ENCODE measurements at places on chromosomes 6 and 20.

DNA sequence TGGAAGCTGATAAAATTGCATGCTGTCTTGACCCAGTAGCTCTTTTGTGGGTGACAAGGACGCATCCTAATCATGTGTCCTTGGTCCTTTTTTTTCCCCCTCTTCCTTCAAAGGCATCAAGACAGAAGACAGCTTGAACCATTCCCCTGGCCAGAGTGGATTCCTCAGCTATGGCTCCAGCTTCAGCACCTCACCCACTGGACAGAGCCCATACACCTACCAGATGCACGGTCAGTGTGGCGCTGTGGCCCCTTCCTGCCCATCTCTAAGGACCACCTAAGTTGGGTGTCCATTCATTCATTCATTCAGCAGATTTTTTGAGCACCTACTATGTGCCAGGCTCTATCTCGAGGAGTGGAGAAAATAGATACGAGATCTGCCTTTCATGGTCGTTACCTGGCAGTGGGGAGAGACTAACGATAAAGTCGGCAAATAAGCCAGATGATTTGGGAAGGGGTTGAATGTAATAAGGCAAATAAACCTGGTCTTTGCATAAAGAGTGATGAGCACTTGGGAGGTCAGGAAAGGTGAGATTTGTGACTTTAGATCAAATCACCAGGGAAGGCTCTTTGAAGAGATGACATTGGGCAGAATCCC is 121.5 kb downstream of the EYA2 start:
- DNase-seq = no peak

DNA sequence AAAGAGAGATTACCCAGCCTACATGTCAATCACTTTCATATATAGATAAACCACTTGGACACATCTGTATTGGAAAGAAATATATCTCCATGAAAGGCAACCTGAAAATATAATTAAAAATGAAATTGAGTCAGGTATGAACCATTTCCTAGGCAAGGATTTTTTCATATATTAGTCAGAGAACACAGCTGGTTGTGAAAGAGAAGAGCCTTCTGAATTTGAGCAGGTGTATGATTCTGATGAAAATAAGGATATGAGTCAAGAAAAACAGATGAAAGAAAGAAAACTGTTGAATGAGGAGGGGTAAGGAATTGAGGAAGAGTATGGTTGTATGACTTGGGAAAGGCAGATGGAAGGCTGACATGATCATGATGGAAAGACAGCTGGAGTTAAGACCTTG is 441.1 kb downstream of the HAO1 start:
- no peak for DNase-seq

DNA sequence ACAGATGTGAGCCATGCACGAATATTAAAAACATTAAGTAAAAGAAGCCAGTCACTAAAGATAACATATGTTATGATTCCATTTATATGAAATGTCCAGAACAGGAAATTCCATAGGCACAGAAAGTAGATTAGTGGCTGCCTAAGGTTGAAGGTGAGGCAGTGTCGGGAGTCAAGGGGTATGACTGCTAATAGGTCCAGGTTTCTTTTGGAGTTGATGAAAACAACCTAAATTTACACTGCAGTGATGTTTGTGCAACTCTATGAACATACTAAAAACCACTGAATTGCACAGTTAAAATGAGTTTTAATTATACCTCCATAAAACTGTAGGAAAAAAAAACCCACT is 14.4 kb downstream of the SRPK1 start:
- no peak for DNase-seq

GRCh38 chr20:6909608-6910007 is 142.1 kb downstream of the BMP2 start:
- DNase-seq = no peak

DNA sequence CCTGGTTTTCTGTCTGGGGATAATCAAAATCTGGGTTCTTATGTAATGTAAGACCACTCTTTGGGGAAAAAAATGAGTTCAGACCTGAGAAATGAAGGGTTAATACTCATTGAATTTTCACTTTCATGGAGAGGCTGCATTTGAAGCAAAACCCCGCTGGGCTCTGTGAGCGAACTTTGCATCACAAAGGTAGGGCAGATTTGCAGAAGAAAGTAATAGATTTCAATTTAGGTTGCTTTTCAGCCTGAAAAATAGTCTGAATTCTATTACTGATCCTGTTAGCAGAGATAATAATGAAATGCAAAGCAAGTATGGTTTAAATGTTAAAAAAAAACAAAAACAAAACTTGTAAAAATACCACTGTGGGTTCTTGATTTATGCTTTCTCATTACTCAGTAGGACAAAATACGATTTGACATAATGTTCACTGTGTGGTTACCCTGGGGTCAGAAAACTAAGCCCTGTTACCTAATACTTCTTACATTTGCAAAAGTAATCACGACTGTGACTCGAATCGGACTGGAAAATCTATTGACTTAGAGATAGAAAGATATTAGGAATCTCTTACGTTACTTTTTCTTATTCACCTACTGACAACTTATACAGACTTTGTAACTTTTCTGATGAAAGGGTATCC is 72.2 kb downstream of the UST start:
- DNase-seq = no peak

- no peak for DNase-seq
These were observed 131.5 kb upstream of the RALGAPA2 start for GRCh38 chr20:20843982-20844381.

- no peak for DNase-seq
These were observed 22.9 kb downstream of the RNF182 start for GRCh38 chr6:13947611-13948178.

- no peak for DNase-seq
These were observed 72.4 kb downstream of the FGD2 start for GRCh38 chr6:37077905-37078296.

DNA sequence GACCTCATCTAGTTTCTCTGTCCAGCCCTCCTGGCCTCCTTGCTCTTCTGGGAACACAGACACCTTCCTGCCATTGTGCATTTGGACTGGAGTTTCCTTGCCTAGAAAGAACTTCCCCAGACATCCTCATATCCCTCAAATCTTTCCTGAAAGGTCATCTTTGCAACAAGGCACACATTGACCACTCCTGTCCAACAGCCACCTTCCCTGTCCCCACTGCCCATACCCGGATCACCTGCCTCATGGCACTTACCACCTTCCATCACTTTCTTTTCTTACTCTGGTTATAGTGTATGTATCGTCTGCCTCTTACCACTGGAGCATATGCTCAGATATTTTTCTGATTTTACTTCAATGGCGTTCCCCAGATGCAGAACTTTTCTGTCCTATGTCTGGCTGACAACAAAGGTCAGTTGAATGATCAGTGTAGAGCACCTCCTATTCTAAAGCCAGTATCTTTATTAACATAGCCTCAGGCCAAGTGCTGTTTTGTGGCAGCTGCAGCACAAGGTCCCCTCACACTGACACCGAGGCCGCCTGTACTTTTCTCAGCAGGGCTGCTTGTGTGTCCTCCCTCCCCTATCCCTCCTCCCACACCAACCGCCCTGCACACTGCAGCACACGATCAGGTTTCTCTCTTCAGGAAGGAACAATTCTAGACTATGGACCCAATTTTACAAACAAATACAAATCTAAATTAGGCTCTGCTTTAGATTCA is 4.1 kb downstream of the HLA-C start:
- no peak for DNase-seq

DNA sequence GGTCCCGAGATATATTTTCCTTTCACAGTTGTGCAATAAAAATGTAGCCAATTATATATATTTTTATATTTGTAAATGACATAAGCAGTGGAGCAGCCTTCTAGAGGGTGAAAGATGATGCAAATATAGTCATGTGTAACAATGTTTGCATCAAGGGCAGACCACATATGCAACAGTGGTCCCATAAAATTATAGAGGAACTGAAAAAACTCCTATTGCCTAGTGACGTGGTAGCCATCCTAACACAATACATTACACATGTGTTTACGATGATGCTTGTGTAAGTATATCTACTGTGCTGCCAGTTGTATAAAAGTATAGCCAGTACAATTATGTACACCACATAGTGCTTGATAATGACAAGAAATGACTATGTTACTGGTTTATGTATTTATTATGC is 162.8 kb downstream of the ZFAND3 start:
- DNase-seq = no peak

- no peak for DNase-seq
These were observed 5.9 kb downstream of the CALHM6 start for GRCh38 chr6:116467096-116467495.

DNA sequence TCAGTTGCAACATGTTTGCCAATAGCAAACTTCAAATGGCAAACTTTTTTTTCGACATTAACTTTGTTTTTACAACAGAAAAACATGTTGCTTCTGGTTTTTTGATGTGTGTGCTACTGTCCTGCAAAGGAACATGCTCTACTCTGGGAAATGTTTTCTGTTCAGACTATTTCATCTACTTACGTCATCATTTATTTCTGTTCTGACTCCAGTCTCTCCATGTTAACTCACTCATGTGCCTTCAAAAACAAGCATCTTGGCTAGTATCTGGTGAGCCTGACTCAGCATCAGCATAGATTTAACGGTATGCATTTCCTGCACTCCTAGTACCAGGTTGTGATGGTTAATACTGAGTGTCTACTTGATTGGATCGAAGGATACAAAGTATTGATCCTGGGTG is 36.1 kb upstream of the MAP7 start:
- no peak for DNase-seq

GRCh38 chr20:44033873-44034272 is 119.2 kb downstream of the TOX2 start:
- DNase-seq = no peak

DNA sequence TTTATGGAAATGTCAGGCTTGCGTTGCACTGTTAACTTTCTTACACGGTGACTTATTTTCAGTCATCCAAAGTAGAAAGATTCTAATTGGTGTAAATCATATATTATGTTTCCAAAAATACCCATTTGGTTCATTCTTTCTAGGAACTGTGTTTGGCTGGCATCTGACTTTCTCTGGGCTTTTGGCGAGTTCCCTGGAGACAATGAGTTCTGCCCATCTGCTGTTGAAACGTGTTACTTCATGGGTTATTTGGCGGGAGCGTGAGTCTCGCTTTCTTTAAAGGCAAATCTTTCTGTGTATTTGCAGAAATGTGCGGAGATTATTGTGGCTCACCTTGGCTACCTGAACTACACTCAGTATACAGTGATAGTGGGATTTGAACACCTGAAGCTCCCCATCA is 29.5 kb downstream of the TMEM181 start:
- DNase-seq = no peak

GRCh38 chr20:258963-259362 is 1.4 kb downstream of the DEFB132 start:
- DNase-seq = no peak

GRCh38 chr6:170279977-170280688 is 10.7 kb downstream of the DLL1 start:
- no peak for DNase-seq

GRCh38 chr6:109073344-109074132 is 21.1 kb downstream of the SESN1 start:
- DNase-seq = peak; percentile 52

DNA sequence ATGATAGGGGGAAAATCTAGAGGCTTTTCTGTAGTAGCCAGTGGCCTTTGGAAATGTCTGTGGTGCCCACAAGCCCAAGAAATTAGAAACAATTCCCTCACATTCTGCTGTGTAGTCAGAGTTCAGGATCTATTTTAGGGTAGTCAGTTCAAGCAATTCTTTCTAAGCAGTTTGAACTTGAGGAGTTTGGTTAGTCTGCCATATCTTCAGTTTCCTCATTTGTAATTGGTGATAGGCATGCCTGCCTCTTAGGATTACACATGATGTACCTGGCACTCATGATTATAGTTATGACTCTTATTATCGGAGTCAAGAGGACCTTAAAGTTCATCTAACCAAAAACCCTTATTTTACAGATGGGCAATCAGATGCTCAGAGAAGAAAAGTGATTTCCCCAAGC is 21.2 kb upstream of the MEP1A start:
- DNase-seq = no peak

GRCh38 chr6:54299542-54300269 is 8.5 kb upstream of the TINAG start:
- no peak for DNase-seq

GRCh38 chr6:5302995-5303622 is 41.8 kb downstream of the FARS2 start:
- DNase-seq = peak; percentile 41

- no peak for DNase-seq
These were observed 127.6 kb upstream of the FAM184A start for GRCh38 chr6:119205911-119206618.

- DNase-seq = peak; percentile 62
These were observed 171.4 kb upstream of the ZNF337 start for GRCh38 chr20:25867776-25868649.

DNA sequence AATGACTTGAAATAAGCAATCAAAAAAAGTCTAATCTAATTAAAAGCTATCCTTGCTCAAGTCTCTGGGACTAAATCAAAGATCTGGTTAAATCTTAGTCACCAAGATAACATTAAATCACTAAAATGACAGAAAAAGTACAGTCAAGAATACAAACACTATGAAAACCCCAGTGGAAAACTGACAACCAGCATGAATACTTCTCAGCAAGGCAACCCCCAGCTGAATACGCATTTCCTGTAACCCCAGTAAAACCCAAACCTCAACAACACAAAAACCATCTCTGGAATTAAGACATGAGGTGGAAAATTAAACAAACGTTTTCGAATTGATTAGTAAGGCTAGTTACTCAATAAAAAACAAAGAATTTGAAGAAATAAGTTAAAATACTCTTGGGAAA is 23.7 kb upstream of the ZC3H12D start:
- no peak for DNase-seq

DNA sequence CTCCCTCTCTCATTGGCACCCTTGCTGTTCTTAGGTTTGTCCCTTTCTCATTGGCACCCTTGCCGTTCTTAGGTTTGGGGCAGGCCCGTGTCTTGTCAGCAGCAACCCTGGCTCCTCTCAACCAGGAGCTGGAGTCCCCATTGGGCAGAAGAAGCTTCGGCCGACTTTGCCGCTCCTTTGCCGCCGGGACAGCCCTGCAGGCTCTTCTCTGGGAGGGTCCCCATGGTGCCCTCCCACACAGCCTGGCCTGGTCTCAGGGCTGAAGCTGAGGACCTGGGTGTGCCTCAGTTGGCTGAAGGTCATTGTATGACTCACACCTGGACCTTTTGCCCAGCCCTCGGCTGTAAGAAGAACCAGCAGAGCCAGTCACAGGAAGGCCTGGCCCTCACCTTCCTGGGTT is 59.6 kb downstream of the PPP1R14C start:
- DNase-seq = no peak

DNA sequence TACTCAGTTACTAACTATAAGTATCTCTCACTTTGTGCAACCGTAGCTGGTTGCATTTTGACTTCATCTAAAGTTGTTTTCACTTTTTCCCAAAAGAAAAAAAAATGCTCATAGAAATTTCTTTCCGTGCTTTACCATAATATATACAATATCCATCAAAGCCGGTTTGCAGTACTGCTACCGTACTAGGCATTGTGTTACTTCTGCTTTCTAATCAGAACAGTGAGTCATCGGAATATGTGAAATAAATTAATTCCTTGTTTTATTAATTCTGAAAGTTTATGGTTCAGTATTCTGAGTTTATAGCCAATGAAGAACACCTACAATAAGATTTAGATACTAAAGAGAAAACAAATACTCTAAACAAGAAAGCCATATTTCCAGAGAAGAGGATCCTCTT is 72.5 kb downstream of the TNFRSF21 start:
- DNase-seq = no peak

- no peak for DNase-seq
These were observed 104.2 kb downstream of the AGPAT4 start for GRCh38 chr6:161169696-161170095.

Measured in stimulated activated CD4-positive, alpha-beta T cell treated with anti-CD3 and anti-CD28 coated beads, Interleukin-2, amount 100 ng/mL, for 48 hours (primary cell).